ENCODE measurements at places on chromosomes 7 and 10.

DNA sequence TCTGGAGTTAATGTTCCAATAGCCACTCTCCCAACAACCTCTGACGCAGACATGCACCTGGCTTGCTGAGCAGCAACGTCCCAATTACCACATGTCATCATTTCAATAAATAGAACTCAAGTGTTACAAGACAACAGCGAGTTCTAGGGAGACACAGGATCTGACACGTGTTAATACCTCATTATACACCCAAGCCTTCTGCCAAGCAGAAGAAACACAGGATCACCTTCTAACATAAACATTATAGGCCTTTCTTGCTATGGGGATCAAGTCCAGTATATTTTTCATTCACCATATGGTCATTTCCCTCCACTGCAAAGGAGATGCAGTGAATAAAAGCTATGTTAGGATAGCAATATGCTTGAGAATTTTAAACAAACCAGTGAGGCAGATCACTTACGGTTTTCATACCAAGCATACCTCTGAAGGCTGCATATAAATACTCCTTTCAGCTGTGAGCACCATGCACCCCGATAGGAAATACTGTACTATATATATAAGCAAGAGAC, 74.2 kb downstream of the JAZF1 start:
- no peak for DNase-seq

GRCh38 chr7:17347401-17347800, 48.9 kb downstream of the AHR start:
- no peak for DNase-seq

DNA sequence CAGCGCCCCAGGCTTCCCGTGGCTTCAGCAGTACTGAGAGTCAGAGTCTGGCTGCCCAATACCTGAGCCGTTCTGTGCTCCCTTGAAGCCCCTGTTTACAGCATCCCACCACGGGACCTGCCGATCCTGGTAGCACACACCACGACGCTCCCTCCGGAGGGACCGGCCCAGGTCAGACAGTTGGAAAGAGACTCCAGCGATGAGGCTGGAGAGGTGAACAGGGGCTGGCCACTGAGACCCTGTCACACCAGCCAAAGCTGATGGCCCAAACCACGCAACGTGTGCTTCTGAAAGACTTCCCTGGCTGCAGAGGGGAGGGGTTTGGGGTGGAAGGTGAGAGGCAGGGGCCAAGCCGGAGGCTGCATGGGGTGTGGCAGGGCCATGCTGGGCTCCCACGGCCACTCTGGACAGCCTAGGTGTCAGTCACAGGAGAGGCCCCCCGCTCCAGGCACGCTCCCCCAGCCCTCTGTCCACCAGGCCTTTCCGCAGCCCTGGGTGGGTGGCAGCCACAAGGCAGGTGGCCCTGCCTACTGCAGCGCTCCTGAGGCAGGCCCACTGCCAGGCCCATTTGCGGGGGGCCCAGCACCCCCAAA, 140.2 kb upstream of the CHST15 start:
- no peak for DNase-seq

DNA sequence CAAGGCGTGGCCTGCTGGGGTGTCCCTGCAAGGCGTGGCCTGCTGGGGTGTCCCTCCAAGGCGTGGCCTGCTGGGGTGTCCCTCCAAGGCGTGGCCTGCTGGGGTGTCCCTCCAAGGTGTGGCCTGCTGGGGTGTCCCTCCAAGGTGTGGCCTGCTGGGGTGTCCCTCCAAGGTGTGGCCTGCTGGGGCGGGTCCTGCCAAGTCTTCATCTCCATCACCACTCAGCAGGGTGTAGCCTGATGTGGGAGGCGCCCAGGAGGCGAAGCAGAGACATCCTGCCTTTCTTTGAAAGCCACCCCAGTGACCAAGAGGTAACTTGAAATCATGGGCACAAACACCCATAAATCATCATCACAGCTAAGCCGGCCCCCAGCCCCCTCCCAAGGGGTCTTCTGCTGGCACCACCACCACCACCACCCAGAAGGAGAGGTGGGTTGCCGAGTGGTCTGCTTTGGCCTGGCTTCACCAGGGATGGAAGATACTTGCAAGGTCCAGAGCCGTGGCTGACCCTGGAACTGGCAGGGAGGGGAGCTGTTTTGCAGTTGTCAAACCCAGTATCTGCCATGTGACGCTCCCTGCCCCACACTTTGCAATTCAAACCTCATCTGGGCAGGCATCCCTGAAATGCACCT, 190.6 kb downstream of the EBF3 start:
- no peak for DNase-seq

GRCh38 chr10:60629332-60629731, 148.9 kb upstream of the CDK1 start:
- DNase-seq = no peak

- DNase-seq = no peak
Observed at GRCh38 chr7:51229106-51229537, 87.5 kb downstream of the COBL start.

- no peak for DNase-seq
Observed at GRCh38 chr10:29199339-29199738, 89.5 kb upstream of the LYZL1 start.

GRCh38 chr7:105320896-105321295, 67.8 kb downstream of the SRPK2 start:
- no peak for DNase-seq

GRCh38 chr10:97648562-97649404, 8.3 kb downstream of the PI4K2A start:
- DNase-seq = peak; percentile 16

DNA sequence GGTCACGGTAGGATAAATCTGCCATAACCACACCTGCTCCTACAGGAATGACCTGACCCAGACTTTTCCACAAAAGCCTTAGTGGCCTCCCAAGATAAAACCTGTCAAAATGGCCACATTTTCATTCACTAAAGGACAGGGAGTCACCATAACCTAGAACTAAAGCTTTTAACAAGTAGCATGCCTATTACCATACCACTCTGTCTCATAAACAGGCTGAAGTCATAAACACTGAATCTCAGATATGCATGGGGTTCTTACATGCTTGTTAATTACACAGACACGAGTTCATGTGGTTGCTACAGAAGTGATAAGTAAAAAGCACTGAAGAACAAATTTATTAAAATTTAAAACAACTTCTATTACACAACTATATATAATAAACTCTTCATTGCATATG, 56.0 kb downstream of the HIPK2 start:
- no peak for DNase-seq

DNA sequence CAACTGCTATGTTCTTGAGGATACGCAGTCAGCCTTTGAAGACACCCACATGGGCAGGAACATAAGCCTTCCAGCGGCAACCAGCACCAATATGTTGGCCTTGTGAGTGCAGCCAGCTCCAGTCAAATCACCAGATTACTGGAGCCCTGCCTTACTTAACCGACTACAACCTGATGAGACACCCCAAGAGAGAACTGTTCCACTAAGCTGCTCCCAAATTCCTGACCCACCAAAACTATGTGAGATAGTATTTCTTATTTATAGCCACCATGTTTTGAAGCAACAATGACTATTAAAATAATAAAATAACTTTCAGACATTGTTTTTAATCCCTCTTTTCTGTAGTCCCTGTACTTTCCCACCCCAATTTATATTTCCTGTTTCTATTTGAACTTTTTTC, 179.6 kb downstream of the ADK start:
- no peak for DNase-seq

DNA sequence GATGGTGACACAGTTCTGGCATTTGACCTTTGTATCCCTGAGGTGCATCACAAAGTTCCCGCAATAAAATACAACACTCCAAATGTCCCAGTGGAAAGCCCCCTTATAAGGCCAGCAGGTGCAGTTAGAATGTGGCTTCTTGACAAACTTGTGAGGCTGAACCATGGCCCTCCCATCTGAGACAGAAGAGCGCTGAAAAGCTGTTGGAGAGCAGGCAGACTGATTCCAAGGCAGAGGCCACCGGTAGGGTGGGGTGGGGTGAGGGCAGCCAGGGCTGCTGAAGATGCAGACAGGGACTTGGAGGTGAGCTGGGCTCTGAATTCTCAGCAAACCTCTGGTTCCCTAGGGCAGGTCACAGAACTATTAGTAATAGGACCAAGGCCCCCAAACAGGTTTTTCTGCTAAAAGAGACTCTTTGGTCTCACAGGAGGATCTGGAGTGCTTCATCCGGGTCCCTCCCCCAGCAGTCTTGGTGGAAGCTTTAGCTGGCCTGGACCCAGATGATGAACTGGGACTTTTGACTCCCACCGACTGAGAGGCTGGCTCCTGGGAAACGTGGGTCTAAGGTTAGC, 15.6 kb upstream of the CHST3 start:
- no peak for DNase-seq

- no peak for DNase-seq
Observed at GRCh38 chr10:18658271-18659124, 733 bp upstream of the ARL5B start.

DNA sequence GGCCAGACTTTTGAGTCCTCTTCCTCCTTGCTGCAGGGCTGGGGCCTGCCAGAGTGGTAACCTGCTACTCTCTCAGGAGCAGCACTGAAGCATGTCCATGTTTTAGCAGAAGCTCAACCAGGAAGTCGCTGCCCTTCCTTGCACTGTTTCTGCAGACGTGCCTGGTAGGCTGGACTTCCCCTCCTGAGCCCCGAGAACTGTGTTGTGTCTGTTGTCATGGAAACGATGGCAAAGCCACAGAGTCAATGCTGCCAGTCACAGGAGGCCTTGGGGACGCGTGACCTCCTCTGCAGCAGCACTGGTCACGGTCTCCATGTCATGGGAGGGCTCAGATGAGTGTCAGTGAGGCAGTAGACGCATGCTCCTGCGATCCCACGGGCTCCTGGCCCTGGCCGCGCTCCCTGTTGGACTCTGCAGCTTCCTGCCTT, 145.5 kb downstream of the FANK1 start:
- peak; percentile 58 for DNase-seq

- DNase-seq = no peak
Observed at GRCh38 chr7:75559355-75559975, 67.3 kb downstream of the SPDYE5 start.

DNA sequence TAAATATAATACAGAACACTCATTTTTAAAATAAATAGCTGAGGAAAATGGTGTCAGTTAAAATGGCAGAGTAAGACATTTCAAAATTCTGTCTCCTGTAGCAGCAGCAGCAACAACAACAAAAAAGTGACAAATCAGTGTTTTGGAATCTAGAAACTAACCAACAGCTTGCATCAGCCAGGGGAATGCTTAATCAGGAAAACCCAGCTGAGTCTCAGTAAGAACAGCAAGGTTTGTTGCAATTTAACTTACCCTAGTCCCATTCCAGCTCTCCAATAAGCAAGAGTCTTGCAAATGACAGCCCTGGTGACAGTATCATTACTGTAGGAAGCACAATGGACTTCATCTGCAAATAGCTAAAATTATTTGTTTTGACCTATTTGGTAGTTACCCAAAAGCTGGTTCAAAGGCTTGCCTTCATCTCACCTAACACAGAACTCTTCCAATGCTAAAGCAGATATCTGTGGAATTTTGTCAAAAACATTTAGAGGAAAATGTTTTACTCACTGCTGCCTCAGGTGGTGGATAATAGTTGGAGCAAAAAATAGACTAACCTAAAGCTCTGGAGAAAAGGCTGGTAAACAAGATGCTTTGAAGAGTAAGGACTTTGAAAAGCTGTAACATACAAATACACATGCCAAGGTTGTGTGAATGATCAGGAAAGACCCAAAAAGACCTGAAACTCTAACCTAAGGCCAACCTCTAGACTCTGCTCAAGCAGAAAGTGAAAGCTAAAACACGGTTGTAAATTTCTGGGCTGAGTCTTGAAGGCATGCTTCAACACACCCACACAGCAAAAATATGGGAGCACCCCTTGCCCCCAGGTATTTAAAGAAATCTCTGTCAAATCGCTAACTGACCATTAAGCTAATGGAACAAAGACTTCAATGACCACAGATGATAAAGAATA, 9.9 kb upstream of the ARHGAP22 start:
- no peak for DNase-seq

DNA sequence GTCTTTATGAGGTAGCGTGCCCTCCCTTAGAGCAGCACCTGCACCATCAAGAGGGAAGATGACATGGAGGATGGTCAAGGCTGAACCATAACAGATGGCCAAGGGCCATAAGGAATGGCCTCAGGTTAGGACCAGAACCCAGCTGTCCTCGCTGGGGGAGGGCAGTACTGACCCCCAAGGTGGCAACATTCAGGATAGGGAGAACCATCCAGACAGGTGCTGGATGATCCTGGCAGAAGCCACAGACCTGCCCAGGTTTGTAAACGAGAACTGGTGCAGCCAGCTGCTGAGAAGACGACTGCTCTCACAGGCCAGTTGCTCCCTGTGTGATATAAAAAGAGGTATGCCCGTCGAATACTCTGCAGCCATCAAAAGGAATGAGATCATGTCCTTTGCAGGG, 320.4 kb downstream of the GLRX3 start:
- no peak for DNase-seq

DNA sequence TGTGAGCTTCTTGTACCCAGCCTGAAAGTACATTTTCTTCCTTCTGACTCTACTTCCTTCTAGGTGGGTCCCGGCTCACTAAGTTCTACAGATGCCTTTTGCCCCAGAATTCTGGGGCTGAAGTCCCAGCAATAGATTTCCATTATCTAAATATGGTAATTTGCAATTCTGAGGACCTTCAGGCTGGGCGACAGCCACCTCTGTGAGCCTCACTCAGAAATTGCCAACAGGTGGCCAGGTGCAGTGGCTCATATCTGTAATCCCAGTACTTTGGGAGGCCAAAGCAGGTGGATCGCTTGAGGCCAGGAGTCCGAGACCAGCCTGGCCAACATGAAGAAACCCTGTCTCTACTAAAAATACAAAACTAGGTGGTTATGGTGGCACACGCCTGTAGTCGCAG, 23.7 kb downstream of the CREM start:
- DNase-seq = no peak

DNA sequence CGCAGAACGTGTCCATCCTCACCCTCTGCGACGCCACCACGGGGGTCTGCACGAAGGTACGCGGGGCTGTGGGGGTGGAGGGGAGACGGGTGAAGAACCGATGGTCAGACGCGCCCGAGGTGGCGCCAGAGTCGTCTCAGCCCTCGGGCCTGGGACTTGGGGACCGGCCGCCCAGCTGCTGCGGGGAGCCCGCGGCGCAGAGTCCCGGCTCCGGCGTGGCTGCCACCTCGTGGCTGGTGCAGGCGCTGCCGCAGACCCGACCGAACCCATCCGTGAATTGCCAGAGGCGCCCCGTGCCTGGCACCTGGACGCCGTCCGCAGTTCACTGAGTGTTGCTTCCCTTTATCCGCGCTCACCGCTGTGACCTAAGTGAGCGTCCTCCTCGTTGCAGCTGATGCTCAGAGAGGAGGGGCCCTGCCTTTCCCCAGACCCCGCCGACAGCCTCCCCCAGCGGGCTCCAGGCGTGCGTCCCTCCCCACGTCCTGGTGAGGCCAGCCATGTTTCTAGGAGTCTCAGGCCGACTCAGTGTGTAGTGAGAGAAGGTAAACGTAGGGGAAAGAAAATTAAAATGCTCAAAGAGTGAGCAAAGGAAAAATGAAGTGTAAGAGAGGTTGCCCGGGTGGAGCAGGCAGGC, 208.7 kb downstream of the PAXIP1 start:
- DNase-seq = no peak

- no peak for DNase-seq
Observed at GRCh38 chr10:119153661-119154060, 11.9 kb downstream of the SFXN4 start.

- no peak for DNase-seq
Observed at GRCh38 chr10:128013626-128014025, 106.7 kb downstream of the PTPRE start.
